ENCODE measurements at places on chromosomes 5 and 9. TPM values are rescaled to one million over a fixed set of nuclear protein-coding genes. Genes with fewer than 3 reads are reported as not detected.
A peak's percentile ranks its signal among the peaks of the same experiment; 100 is the strongest.

KIF4B gene
- polyA plus RNA-seq = not detected

NSMF gene
- polyA plus RNA-seq = 20.7 TPM

DNA sequence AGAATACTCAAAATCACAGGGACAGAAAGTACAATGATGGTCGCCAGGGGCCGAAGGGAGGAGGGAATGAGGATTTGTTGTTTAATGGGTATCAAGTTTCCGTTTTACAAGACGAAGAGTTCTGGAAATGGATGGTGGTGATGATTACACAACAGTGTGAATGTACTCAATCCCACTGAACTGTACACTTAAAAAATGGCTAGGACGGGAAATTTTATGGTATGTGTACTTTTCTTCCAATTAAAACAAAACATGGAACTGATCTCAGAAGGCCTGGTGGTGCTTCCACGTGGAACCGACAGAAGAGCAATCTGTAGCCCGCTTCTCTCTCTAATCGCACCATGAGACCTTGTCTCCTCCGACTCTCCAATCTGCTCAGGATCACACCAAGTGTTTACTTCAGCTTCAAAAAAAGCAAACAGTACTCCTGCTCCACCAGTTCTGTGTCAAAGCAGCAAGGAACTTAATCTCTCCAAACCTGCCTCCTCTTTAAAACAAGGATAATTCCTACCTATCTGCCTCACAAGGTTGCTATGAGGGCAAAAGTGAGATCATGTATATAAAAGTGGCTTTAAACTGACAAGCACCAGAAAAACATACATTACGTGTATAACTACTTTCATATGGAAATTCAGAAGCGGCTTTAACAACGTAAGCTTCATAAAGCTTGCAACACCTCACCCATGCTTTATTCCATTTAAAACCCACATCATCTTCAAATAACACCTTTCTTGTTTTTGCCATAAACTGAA, 2.1 kb downstream of the ECPAS start:
- DNase-seq = no peak

DNA sequence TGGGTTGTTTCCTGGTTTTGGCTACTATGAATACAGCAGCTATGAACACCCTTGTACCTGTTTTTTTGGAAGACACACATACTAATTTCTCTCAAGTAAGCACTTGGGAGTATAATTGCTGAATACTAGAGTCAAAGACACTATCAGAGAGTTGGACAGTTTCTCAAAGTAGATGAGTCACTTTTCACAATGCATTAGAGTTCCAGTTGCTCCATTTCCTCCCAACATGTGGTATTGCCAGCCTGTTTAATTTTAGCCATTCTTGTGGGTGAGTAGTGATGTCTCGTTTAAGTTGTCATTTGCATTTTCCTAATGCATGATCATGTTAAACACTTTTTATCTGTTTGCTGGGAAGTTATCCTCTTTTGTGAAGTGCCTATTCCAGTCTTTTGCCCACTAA, 81.6 kb upstream of the GDNF start:
- no peak for DNase-seq

GRCh38 chr9:113738893-113739604, 137.1 kb upstream of the ZNF618 start:
- DNase-seq = no peak

- peak; percentile 29 for DNase-seq
These were observed 48.1 kb downstream of the THBS4 start for GRCh38 chr5:80083101-80083890.

GRCh38 chr5:122702524-122702875, 72.4 kb upstream of the SNX2 start:
- DNase-seq = no peak

GRCh38 chr5:151080613-151081430, at the start of gene TNIP1:
Gene TNIP1 (minus strand): TSS chr5:151081034. CDS start chr5:151065095, 15,939 bp downstream.
- no peak for DNase-seq

DNA sequence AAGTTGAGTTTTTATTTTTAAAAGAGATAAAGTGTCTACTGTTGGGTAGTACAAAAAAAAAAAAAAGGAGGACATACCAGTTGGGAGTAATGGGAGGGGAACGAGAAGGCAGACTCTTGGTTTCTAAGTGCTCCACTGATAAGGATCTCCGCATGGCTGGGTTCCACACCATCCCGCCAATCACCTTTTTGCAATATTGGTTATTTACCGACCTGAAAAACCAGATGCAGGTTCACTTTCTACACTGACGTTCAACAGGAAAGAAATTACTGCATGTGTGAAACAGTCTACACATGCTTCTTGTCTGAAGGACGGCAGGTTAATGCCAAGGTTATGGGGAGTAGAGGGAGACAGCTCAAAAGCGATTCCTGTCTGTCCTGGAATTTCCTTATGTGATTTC, 75.5 kb downstream of the PTPN3 start:
- DNase-seq = no peak

GTF2H2 gene
- polyA plus RNA-seq = 16.1 TPM

DNA sequence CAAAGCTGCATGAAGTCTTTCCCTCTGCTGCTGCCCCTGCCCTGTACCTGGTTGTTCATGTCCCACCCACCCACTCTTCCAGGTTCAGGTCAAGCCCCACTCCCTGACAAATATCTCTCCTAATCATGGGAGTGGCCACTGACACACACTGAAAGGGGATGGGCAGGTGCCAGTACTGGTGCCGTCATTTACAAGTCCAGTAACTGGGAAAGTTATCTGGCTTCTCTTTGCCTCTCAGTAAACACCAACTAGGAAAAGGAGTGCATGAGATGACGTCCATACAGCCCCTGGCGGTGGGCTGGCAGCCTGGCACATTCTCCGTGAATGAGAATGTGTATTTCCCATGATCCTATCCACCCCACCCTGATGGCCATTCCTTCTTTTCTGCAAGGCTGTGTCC, 225.2 kb downstream of the FSTL4 start:
- DNase-seq = no peak

PCDHGA8 gene
- polyA plus RNA-seq = 0.93 TPM

DNA sequence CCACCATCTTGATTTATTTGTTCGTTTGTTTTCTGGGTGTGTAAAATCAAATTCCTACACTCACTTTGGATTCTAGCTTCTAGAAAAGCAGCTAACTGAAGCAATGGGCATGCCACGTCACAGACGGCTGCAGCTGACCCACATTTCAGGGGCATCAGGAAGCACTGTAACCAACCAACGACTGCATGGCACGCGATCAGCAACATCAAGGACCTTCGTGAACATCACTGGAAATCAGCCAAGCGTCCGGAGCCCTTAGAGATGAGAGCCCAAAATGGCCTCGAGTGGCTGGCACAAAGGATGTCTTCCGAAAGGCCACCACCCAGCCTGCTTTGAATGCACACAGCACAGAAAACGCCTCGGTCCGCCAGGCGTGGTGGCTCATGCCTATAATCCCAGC, 191.1 kb downstream of the OLFM1 start:
- DNase-seq = no peak

GPR21 gene
- polyA plus RNA-seq = 0.35 TPM

PCAT7 gene
- polyA plus RNA-seq = not detected

Measured in AG04450 (cell line).